Endothelial cell (in vitro differentiated cells): ENCODE measurements at places on chromosomes 6 and 20. TPM values are rescaled to one million over a fixed set of nuclear protein-coding genes. Genes with fewer than 3 reads are reported as not detected.
A peak's percentile ranks its signal among the peaks of the same experiment; 100 is the strongest.

DNA sequence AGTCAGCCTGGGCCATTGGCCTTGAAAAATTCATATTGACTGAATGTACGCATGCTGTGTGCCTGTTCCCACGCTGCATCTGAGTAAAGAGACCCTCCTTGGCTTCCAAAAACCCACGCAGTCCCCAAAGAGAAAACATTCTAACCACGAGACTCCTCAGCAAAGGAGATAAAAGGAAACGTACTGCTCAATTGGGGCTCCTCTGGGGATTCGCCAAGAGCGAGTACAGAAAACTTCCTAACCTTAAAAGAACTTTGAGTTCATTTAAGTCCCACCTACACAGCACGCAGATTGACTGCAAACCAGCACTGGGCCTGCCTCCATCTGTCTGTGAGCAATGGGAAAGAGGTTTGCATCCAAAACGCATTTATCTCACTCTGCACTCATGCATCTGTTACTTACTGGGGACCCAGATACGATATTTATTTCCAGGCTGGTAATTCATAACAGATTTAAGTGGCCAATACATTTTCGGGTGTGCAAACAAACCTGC, 505.9 kb upstream of the CHD6 start:
- no peak for DNase-seq

The HSPA1A gene
- total RNA-seq: 27.2 TPM

The ANKRD66 gene
- not detected for total RNA-seq

DNA sequence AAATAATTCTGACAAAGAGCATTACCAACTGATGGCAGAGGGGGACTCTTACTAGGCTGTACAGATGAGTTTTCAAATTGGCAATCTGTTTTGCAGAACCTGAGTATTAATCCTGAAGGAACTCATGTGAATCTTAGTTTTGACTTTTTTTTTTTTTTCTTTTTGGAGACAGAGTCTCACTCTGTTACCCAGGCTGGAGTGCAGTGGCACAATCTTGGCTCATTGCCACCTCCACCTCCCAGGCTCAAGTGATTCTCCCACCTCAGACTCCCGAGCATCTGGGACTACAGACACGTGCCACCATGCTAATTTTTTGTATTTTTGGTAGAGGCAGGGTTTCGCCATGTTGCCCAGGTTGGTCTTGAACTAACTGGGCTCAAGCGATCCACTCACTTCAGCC, 49.3 kb downstream of the KCTD20 start:
- no peak for DNase-seq

GRCh38 chr6:84728602-84729001, 35.8 kb downstream of the TBX18 start:
- no peak for DNase-seq

GRCh38 chr6:110826236-110827129, 11.2 kb upstream of the CDK19 start:
- DNase-seq: no peak

DNA sequence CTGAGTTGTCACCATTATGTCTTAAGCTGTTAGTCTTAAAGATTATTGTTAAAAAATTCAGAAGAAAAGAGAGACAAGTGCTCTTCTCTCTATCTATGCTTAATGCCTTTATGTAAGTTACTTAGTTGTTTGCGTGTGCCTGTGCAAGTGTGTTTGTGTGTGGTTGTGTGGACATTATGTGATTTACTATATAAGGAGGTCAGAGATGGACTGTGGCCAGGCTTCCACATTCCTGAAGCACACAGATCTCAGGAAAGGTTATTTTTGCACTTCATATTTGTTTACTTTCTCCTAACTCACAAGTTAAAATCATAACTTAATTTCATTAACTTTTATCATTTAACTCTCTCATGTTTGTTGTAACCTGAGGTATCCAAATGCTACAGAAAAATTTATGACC, 14.5 kb downstream of the ENPP4 start:
- no peak for DNase-seq

The SLCO4A1 gene
- total RNA-seq: 1.4 TPM

DNA sequence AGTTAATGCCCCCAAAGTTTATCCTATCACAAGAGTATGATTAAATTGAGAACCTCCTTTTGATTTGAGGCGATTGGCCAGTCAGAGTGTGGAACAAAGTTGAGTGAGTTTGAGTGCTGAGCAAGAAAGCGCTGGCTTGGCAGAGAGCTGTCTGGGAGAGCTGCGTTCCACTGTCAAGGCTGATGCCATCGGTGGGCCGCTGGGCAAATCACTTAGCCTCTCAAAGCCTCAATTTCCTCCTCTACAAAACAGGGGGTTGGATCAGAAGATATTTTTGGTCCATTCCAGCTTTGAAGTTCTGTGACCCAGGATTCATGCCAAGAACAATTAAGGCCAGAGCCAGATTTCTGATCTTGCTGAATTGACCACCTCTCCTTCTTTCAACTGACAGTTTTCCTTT, 60.2 kb downstream of the TMEM242 start:
- no peak for DNase-seq

GRCh38 chr6:38714239-38715015, 684 bp upstream of the DNAH8 start:
- DNase-seq: no peak

GRCh38 chr6:154402081-154402780, 45.6 kb upstream of the IPCEF1 start:
- DNase-seq: no peak

- no peak for DNase-seq
Observed at GRCh38 chr6:100613656-100614055, 148.9 kb upstream of the SIM1 start.

DNA sequence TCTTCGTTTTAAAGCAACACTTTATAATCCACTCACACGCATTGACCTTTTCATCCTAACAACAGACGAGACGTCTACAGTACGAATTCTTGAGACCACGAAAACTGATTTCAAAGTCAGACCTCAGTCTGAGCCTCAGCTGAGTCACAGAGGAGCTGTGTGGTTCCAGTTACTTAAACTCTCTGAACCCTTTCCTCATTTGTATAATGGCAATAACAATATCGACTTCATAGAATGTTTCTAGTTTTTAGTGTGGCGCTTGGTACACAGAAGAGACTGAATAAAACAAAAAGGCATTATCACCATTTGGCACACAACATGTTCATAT, 236.9 kb downstream of the ATXN1 start:
- DNase-seq: no peak

GRCh38 chr6:5205877-5206850, 54.6 kb downstream of the LYRM4 start:
- no peak for DNase-seq

DNA sequence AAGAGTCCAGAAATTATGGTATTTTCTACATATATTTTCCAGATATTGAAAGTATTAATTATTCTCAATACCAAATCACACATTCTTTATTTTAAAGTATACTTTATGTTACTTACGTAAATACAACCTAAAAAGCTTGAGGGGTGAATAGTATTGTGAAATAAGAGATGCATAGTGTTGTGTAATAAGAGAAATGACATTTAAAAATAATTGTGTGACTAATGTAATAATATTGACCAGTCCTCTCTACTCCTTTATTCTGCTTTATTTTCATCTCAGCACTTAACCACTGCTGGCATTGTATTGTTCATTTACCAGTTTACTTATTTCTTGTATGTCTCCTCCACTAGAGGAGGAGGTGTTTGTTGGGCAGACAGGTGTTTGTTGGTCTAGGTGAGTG, 135.6 kb downstream of the EYA4 start:
- DNase-seq: no peak

The HRH3 gene
- total RNA-seq: not detected

DNA sequence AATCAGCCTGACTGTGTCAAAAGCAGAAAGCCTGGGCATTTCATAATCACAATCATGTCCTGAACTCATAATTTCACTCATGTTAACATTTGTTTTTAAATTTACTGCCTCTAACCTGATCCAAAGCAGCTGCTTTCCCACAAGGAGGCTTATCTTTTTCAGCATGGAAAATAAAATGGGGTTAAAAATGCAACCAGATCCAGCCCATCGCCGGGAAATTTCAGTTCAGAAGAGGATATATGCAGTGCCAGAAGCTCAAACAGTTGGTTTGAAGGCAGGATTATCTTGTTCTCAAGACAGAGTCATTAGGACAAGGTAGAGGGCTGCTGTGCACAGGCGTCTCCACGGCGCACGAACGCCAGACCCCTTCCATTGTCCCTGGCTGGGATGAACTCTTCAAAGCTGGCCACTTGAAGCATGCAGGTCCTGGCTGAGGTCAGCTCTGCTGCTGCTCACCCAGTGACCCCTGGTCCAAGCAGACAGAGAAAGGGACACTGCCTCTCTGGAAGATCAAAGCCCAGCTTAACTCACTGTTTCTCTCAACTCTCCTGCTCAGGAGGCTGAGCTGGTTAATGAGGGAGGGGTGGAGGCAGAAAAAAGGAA, 191.1 kb upstream of the HEY2 start:
- no peak for DNase-seq

GRCh38 chr6:163420289-163420614, 5.7 kb downstream of the QKI start:
- DNase-seq: no peak

The DEFB124 gene
- not detected for total RNA-seq

The ZNF334 gene
- total RNA-seq: 19.5 TPM

DNA sequence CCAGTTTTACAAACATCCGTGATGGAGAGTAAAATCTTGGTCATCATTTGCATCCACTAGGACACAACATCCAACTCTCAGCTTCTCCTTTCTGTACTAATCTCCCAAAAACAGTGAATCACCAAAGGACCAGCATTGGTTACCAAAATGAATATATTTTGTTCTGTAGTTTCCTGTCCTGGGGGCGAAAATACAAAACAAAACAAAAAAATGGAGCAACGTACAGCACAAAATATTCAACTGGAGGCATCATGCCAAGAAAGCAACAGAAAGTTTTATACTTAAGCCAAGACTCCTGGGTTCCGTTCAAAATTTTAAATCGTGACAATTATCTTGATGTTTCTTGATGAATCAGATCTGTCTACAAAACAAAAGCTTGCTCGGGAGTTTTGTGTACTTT, 126.6 kb upstream of the CCDC28A start:
- no peak for DNase-seq

DNA sequence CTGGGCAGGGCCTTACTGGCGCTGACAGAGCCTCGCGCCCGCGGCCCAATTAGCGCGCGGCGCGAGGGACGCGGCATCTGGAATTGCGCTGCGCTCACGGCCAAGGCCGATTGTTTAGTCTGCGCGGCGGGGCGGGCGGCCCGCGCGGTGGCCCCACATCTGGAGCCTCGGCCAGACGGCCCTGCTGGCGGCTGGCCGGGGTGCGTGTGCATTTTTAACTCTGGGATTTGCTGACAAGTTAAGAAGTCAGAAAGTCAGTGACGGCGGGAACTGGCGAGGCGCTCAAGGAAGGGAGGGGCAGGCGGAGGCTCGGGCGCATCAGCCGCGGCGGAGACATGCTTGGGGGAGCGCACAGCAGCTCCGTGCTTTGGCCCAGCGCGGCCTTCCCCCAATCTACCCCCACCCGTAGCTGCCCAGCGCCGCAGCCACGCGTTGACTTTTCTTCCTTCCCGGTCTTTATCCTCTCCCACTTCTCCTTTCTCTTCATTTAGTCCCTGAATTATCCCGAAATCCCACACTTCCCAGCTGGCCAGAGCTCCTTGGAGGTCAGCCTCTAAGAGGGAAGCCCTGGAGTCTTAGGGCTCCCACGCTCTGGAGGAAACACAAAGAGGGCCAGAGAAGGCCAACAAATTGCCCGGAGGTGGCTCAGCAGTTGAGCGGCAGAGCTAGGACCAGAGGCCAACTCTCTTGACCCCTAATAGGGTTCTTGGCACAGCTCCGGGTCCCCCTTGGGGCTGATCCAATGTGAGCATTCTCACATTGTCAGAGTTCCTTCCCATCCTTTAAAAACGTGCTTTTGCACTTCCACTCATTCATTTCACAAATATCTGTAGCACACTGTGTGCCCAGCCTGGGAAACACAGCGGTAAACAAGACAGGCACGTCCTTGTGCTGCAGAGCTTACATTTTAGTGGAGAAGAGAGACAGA, 40.8 kb upstream of the FOXP4 start:
- DNase-seq: peak; percentile 27
